ENCODE measurements at places on chromosomes 5 and 9.

DNA sequence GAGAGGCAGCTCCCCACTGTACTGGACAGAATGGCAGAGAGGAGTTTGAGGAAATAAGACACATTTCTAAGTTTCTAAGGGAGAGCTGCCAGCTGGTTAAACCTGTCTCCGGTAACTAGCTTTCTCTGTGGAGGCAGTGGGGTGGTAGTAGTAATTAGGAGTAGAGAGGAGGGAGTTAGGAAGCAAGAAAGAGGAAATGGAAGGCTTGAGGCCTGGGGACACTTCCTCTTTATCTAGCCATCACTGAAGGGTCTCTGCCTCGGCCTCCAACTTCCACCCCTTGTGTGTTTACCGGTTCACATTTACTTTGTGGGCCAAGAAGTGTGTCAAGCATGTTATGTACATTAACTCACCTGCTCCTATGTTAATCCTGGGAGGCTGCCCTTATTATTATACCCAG, 462.2 kb upstream of the DMAC1 start:
- H3K4me1 ChIP-seq, result no peaks in the 10 kb centered on the region
- H3K4me3 ChIP-seq, result no peak overlapping the region

DNA sequence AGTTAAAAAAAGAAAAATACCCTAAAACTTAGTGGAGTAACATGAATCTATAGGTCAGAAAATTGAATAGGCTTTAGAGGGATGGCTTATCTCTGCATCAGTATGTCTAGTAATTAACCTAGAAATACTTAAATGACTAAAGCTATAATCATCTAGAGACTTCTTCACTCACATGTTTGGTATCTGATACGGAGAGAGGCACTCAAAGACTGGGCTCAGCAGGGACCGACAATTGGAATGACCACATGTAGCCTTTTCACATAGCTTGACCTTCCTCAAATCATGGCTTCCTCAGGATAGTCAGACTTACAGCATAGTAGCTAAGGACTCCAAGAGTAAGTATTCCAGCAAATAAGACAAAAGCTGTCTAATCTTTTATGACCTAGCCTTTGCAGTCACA, 105.3 kb upstream of the RORB start:
- H3K4me1 ChIP-seq, result no peaks in the 10 kb centered on the region
- no peak overlapping the region for H3K4me3 ChIP-seq
- H3K27me3 ChIP-seq, result no peaks in the 10 kb centered on the region
- H3K36me3 ChIP-seq, result no peaks in the 10 kb centered on the region
- no peak overlapping the region for H3K27ac ChIP-seq

GRCh38 chr9:85577353-85577952, 164.3 kb downstream of the AGTPBP1 start:
- DNase-seq, result no peak
- H3K4me3 ChIP-seq, result no peak overlapping the region
- no peaks in the 10 kb centered on the region for H3K36me3 ChIP-seq

- H3K4me3 ChIP-seq, result no peak overlapping the region
- H3K27ac ChIP-seq, result no peak overlapping the region
- peaks cover 31% of the 10 kb centered on the region for H3K27me3 ChIP-seq
- no peak for DNase-seq
- no peaks in the 10 kb centered on the region for H3K36me3 ChIP-seq
Measured at GRCh38 chr5:97134634-97135033, 7.8 kb downstream of the LIX1 start.

DNA sequence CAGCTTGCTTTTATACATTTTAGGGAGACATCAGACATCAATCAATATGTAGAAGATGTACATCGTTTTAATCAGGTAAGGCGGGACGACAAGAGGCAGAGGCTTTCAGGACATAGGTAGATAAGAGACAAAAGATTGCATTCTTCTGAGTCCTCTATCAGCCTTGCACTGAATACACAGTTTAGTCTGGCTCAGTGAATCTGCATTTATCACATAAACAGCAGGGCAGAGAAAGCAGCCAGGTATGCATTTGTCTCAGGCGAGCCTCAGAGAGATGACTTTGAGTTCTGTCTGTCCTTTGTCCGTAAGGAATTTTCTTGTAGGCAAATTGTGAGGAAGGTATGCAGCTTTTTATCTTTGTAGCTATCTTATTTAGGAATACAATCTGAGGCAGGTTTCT, 202.8 kb upstream of the TAS2R1 start:
- no peak overlapping the region for H3K4me3 ChIP-seq
- H3K4me1 ChIP-seq, result peaks cover 29% of the 10 kb centered on the region
- H3K36me3 ChIP-seq, result no peaks in the 10 kb centered on the region
- H3K27me3 ChIP-seq, result peaks cover 5% of the 10 kb centered on the region

DNA sequence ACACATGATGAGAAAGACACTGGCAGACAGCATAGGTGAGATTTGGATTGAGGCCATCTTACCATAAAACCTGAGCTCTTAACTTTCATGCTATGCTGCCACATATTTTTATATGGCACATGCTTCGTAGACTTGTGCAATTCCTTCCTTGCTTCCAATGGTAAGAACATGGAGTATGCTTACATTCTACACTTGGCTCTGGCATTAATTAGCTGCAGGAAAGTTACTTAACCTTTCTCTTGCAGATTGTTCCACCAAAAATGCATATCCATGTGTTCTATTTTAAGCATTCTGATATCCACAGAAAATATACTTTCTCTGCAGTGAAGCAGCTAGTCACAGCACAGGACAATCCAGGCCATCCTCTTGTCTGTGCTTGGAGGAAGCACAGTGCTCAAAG, 119.4 kb downstream of the MPDZ start:
- no peak overlapping the region for H3K4me3 ChIP-seq
- H3K36me3 ChIP-seq, result 0 out of 2 replicates have a peak, but pooled peaks cover 4% of the 10 kb centered on the region
- H3K27ac ChIP-seq, result no peak overlapping the region
